ENCODE measurements at places on chromosomes 12 and 14.

GRCh38 chr12:105769486-105769885, 369.3 kb downstream of the NUAK1 start:
- DNase-seq, result no peak

DNA sequence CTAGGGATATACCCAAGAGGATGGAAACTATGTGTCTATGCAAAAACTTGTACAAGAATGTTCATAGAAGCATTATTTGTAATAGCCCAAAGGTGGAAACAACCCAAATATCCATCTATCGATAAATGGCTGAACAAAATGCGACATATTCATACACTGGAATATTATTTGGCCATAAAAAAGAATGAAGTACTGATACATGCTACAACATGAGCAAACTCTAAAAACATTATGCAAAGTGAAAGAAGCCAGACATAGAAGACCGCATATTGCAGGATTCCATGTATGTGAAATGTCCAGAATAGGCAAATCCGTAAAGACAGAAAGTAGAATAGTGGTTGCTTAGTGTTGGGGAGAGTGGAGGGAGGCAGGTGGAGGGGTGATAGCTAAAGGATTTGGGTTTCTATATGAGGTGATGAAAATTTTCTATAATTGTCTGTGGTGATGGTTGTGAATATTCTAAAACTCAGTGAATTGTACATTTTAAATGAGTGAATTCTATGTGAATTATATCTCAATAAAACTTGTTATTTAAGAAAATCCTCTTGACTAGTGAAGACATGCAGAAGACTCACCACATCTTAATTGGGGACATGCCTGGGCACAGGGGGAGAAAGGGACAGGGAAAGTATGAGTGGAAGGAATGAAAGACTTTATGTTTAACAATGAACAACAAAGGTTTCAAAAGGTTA, 29.8 kb upstream of the SELPLG start:
- no peak for DNase-seq

DNA sequence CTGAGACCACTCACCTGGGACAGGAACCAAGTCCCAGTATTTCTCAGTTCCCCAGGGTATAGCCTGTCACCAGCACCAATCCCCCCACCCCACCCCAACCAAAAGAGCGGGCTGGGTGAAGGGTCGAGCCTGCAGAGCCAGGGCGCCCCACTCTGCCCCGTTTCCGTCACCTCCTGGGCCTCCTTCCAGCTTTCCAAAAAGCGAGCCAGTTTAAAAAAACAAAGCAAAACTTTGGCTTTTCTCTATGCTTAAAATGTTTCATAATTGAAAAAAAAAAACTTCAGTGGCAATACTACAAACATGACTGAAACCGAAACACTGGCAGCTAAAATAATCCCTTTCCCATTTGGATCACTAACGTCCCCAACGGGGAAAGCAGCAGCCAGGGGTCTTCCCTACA, 7.5 kb downstream of the CAMKK2 start:
- DNase-seq, result no peak

DNA sequence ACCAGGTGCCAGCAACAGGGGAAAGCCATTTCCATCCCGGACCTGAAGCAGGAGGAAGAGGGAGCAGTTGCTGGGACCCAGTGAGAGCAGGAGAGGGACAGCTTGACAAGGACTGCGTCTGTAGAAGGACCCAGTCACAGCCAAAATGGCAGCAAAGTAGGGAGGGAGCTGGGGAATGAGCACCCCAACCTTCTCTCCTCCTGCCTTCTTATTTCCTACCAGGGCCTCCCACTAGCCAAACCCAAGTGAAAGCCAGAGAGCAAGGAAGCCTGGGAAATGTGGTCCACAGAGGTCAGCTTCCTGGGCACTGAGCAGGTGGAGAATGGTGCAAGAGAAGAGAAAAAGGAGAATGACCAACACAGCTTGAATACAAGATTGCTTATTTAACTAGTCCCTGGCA, 108.5 kb upstream of the MYL2 start:
- DNase-seq, result no peak

DNA sequence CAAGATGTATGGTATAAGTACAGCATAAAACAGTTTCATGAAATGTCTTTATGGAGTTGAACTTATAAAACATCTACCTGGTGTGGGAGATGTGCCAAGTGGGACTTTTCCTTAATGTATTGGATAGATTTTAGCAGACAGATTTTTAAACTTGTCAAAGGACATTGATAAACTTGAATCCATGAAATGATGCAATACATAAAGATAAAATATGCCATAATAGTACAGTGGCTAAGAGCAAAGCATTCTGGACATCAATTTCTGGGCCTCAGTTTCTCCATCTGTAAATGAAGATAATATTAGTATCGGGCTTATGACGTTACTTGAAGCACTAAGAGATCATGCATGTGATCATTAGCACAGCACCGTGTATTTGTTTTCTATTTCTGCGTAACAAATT, 45.4 kb downstream of the NKX2-1 start:
- no peak for DNase-seq

DNA sequence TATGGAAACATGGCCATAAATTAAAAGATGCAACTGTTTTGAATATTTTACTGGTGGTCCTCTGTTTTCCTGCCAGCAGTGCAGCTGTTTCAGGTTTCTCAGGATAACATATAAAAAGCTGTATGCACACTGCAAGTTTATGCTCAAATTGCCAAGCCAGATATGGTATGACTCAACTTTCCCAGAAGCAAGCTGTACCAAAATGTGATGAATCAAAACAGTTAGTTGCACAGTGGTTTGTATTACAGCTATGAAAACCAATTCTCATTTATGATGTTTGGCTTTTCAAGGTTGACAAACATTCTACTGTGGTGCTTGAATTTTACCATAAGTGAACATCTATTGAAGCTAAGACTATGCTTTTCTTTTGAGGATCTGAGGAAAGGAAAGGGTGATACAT, 15.5 kb downstream of the TRMT5 start:
- DNase-seq, result no peak

- no peak for DNase-seq
Observed at GRCh38 chr14:104442107-104442551, 137.4 kb upstream of the C14orf180 start.

DNA sequence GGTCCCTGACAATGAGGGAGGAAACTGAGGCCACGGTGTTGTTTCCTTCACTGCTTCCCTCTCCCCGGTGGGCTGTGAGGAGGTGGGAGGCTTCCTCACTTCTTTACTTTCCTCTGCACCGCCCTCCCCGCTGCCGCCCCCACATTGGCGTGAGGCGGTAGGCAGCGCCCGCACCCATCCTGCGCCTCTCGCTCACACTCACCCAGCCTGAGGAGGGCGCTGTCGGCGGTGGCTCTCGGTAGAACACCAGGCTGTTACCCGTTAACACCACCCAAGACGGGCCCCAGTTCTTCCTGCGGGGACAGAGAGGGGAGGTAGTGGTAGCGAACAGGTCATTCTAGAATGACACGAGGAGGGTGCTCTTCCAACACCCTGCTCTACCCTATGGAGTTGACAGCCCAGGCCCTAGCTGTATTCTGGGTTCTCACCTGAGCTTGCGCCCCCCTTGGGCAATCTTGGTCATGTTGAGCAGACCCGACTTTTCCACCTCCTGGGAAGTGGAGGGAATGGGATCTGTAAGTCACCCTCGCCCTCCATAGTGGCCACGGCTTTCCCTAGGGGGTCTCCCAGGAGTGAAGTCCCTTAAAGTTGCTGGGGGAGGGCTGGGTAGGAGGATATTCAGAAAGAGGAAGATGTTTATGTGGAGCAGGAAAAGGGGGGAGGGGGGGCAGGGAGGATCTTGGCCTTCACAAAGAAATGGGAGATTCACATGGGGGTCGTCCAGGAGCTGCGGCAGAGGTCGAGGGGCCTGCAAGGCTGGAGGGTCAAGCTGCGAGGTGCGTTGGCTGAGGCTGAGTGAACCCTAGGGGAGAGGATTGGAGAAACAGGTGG, 3.3 kb downstream of the ARHGAP9 start:
- DNase-seq, result peak; percentile 51

GRCh38 chr14:22594156-22594716, 3.9 kb upstream of the ABHD4 start:
- DNase-seq, result no peak

- DNase-seq, result no peak
Observed at GRCh38 chr12:73892201-73892600, 645.4 kb upstream of the ATXN7L3B start.

GRCh38 chr12:46664761-46665287, 161.0 kb downstream of the SLC38A4 start:
- no peak for DNase-seq

- no peak for DNase-seq
Observed at GRCh38 chr12:1499351-1499750, 95.0 kb downstream of the FBXL14 start.

- no peak for DNase-seq
Observed at GRCh38 chr12:15155271-15155670, 65.9 kb downstream of the RERG start.

DNA sequence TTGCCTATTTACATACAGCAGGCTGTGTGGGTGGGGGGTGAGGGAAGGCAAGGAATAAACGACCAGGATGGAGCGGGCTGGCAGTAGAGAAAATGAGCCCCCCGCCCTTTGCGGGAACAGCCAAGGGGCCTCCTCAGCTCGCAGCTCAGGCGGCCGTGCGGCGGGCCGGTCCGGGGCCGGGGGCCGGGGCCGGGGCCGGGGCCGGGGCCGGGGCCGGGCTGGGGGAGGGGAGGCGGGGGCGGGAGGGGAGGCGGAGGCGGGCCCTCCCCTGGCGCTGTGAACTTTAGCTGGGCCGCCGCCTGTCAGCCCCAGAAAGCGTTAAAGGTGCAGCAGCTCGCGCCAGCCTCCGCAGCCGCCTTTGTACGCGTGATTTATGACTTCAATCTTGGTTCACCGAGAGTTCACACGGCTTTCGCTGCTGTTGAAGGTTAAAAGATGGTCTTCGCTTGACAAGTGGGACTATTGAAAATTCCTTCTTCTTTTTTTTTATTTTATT, 28.8 kb downstream of the HOXC4 start:
- DNase-seq, result no peak

GRCh38 chr12:109147954-109148353, 31.6 kb downstream of the ACACB start:
- DNase-seq, result no peak

DNA sequence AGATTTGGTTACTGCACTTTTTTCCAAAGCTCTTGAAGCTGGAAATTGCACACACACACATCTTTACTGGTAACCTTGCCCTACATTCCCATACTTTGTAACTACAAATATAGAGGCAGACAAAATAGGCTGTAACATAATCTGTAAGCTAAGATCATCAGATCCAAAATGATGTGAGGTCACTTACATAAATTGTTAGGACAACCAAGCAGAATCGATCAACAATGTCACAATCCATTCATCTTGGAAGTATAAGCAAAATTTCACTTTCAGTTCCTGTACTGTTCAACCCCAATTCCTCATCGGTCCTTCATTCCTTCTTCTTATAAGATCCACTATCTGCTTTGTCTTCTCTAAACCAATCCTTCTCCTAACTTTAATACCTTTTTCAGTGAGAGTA, 72.6 kb downstream of the EPS8 start:
- DNase-seq, result no peak

GRCh38 chr12:75722714-75723200, 211.3 kb upstream of the KRR1 start:
- DNase-seq, result peak; percentile 42

- DNase-seq, result no peak
Observed at GRCh38 chr14:39310051-39310450, 76.3 kb downstream of the MIA2 start.

DNA sequence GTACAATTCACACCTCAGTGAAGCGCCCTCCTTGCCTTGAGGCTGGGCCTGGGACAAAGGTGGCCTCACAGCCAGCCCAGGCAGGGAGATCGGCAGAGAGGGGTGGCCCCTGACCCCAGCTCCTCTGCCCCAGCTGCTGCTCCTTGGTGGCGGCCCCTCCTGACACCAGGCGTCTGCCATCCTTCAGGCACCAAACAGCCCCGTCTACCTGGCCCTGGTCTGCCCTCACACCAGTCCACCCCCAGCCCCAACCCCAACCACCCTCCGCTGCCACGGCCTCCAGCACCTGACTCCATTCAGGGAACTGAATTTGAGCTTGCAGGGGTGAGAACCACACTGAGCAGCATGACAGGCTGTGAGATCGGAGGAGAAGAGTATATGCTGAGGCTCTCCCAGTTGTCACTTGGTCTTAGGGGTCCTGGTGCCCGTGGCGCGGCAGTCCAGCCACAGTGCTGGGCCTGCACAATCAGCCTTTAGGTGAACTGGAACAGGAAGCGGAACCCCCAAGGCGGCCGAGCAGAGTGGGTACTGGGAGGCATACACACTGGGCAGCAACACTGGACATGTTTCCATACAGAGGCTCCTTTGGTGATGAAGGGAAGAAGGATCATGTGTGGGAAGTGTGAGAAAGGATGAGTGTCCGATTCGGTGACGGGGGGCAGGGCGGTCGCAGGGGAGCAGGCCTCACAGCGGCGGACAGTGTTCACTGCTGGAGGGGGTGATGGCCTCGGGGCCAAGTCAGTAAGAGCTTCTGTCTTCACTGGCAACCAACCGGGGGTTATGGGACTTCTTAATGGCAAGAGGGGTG, 18.7 kb downstream of the ZFYVE21 start:
- no peak for DNase-seq

- no peak for DNase-seq
Observed at GRCh38 chr14:93040982-93041381, 74.7 kb downstream of the ITPK1 start.
